Kidney epithelial cell (primary cell): ENCODE measurements at places on chromosomes 1 and 21. TPM values are rescaled to one million over a fixed set of nuclear protein-coding genes. Genes with fewer than 3 reads are reported as not detected.

DNA sequence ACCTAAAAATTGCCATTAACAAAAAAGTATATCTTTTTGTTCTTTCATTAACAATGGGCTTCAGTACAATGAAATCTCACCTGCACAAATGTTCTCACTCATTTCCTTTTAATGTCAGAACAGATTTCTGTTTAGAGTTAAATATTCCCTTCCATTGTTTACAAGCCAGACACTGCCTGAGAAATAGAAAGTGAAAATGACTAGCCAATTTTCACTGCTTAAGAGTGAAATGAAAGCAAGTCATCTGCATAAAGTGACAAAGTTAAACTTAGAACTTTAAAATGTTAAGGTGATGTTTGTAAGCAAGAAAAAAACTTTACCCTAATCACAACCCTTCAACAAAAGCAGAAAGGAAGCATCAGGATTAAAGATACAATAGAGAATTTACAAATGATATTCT, 27.5 kb downstream of the COA6 start:
- DNase-seq, result no peak

GRCh38 chr1:6795203-6795602, 9.9 kb downstream of the CAMTA1 start:
- DNase-seq, result no peak

GRCh38 chr1:67148516-67149178, 13.9 kb upstream of the C1orf141 start:
- no peak for DNase-seq

- no peak for DNase-seq
Measured at GRCh38 chr1:166956057-166956850, 19.1 kb downstream of the ILDR2 start.

Gene XCL1
- not detected in 2 replicates for total RNA-seq
